ENCODE measurements at places on chromosomes 7 and 10.

- no peak for DNase-seq
These were observed 120.7 kb downstream of the CHN2 start for GRCh38 chr7:29315122-29315891.

DNA sequence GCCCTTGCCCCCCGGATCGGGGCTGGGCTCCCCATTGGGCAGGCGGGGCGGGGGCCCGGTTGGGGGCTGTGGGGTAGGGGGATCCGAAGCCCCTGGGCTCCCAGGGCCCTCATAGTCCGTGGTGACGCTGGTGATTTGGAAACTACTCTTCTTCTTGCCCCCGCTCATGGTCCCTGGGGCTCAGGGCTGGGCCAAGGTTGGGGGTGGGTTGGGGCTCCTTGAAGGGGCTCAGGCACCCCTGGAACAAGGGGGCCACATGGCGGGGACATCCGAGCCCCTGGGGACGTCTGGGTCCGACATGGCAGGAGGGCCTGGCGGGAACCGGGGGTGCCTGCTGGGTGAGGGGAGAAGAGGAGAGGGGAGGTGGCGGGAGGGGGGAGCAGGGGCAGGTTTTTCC lies 1.1 kb downstream of the TSC22D4 start:
- DNase-seq = no peak

DNA sequence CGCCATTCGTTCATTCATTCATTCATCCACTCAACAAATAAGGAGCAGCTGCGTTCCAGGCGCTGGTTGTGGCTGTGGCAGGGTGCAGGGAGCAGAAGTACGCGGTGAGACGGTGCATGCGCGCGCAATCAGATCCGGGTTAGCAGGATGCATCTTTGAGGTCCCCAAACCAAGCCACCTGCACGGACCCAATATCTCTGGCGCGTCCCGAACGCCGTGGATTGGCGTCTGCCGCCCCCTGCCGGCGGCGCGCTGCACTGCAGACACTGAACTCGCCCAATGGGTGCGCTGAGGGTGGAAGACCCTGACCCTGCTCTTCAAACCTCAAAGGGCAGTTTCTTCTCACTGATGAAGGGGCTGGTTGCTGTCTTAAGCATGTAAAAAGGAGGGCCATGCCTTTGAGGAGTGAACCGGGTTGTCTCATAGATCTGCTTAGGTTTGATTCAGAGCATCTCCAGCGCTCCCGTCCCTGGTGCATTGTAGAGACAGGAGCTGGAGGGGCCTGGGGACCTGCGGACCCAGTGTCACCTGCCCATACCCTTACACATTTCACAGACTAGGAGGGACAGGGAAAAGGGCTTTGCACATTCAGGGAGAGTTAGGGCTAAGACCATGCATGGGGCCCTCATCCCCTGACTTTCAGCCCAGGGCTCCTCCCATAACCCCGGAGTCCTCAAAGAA lies 102.5 kb downstream of the RAMP3 start:
- DNase-seq = peak; percentile 79

GRCh38 chr7:137606061-137606674 lies 240.6 kb downstream of the DGKI start:
- DNase-seq = peak; percentile 48

- DNase-seq = no peak
These were observed 19.8 kb downstream of the SLC29A4 start for GRCh38 chr7:5302577-5302976.

GRCh38 chr7:26011039-26011696 lies 140.8 kb upstream of the NFE2L3 start:
- DNase-seq = peak; percentile 38

DNA sequence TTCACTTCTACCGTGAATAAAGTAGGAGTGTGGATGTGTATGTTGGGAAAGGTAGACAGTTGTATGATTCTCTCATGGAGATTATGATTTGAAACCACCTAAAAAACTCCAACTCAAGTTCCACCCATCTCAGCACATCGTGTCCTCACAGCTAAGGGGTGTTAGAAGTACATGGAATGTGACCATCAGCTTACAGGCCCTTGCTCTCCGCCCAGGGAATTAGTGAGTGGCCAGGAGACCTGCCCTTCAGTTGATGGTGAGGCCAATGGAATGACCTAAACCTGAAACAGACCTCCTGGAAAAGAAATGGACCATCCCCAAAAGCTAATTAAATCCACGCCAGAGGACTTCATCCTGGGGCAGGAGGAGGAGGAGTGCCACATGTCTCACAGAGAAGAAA lies 2.1 kb upstream of the WNT2 start:
- DNase-seq = no peak

GRCh38 chr7:82141427-82141826 lies 302.1 kb downstream of the CACNA2D1 start:
- DNase-seq = no peak

DNA sequence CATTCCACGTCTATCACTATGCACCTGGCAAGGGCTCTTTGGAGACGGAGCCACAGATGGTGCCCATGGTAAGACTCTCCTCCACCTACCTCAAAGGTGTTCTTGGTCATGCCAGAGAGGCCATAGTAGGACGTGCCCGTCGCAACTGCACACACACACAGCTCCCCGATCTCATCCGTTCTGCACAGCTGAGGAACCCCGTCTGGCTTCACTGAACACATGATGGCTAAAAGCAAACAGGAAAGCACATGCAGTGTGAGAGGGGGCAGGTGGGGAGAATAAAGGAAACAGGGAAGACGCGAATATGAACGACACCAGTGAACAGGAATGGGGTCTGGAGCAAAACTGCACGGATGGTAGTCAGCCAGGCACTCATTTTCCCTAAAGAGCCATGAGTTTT lies 230.9 kb downstream of the ZMYND11 start:
- no peak for DNase-seq

GRCh38 chr7:96770758-96771157 lies 61.1 kb upstream of the SEM1 start:
- DNase-seq = no peak

DNA sequence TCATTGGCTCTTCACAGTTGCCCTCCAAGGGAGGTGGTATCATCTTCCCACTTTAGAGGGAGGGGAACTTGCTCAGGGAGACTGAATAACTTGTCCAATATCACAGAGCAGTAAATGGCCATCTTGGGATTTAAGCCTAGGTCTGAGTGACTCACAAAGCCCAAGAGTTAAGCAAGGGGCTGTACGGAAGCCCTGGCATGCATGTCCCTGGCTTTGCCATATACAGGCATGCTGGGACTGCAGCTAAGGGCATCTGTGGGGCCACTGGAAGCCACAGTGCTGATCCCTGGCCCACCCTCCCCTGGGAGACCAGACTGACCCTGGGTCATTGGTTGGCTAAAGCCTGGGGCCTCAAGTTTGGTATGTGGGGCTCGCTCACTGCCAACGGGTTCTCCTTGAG lies 3.1 kb downstream of the VSIR start:
- DNase-seq = no peak

DNA sequence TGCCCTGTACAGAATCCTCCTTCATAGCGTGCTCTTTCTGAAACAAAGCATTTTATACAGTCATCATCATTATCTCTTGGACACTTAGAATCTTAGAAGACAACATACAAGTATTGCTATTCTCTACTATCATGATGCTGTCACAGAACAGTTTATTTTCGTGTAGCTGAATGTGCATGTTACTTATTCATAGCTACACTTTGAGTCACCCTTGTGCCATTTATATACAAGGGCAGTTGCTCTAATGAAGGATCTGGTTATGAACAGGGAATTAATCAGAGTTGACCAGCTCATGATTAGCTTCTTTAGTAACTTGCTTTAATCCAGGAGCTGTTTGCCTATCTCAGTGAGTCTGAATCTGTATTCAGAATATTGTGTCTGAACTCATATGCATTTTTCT lies 11.2 kb downstream of the CASP2 start:
- DNase-seq = no peak

- DNase-seq = no peak
These were observed 1.5 kb upstream of the LOXL4 start for GRCh38 chr10:98269435-98269912.

DNA sequence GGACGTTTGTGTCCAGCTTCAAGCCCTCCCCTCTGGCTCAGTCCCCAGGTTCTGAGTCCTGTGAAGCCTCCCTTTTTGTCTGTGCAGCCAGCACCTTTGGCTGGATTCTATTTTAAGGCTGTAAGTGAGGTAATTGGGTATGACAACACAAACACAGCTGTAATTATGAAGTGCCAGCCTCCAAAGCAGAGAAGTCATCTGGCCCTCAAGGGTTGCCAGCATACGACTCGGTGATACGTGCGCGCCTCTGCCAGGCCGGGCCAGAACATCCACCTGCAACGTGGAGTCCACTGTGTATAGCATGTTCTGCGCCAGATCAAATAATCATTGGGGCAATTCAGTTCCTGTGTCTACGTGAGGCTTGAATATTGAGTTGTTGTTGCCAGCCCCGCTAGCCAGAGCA lies 6.7 kb upstream of the FAM180A start:
- no peak for DNase-seq

GRCh38 chr10:7651853-7652470 lies 14.8 kb downstream of the ITIH5 start:
- no peak for DNase-seq

GRCh38 chr7:143884969-143885559 lies 16.9 kb downstream of the TCAF1 start:
- peak; percentile 18 for DNase-seq

- no peak for DNase-seq
These were observed 3.0 kb downstream of the STRIP2 start for GRCh38 chr7:129437190-129437589.

DNA sequence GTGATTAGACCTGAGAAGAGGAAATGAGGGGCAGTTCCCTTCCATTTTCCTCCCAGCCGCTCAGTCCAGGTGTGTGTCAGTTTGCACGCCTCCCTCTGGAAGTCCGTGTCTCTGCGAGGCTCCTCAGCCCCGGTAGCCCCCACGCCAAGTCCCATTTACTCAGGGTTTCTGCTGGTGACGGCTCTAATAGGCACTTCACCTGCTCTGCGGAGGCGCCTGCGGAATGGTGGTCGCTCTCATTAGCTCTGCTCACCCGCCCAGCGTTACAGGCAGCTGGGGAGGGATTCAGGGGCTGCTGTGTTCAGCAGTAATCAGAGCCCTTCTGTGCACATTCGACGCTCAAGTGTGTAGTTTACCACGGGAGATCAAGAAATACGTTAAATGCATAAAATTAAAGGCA lies 179.9 kb downstream of the MGMT start:
- no peak for DNase-seq

DNA sequence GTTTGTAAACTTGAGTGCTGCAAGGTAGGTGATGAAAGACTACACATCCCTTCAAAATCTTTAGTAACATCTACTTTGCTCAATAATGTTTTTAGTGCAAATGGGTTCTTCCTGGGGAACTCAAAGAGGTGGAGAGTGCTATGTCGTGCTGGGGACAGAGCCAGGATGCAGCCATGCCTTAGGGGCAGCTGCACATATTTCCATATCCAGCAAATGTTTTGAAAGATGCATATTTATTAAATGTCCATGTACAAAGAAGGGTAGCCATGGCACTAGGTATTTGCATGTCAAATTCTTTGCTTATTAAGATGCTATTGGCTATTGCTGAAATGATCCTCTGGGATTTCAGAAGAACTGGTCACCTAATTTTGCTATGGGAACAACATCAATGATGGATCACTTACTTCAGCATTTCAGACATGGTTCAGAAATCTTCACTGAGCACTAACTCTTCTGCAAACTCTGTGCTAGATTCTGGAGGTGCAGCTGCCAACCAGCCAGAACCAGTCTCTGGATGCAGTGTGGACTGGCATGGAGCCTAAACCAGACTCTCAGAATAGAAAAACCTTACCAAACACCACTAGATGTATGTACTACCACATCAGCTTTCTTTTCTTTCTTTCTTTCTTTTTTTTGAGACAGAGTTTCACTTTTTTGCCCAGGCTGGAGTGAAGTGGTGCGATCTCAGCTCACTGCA lies 31.7 kb upstream of the DNMBP start:
- peak; percentile 29 for DNase-seq

- DNase-seq = no peak
These were observed 174.7 kb upstream of the RHEB start for GRCh38 chr7:151694441-151694827.

- DNase-seq = peak; percentile 96
These were observed 824 bp downstream of the IFRD1 start for GRCh38 chr7:112450807-112451761.

- DNase-seq = no peak
These were observed 19.1 kb upstream of the GALNT11 start for GRCh38 chr7:152006336-152006735.

DNA sequence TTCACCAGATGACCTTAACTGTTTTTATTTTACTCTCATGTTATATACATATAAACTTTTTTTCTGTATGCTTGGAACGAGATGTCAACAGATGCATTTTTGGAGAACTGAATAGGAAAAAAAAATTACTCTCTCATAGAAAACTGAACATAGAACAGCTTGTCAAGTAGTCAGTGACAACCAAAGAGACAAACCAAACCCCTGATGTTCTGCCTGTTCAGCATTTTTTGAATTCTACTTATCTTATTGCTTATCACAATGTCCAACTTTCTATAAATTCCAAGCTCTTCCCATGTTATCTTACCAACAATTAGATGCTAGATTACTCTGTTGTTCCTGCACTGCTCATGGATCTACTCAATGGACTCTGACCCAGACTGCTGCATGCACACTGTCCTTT lies 95.2 kb downstream of the VPS41 start:
- DNase-seq = no peak

DNA sequence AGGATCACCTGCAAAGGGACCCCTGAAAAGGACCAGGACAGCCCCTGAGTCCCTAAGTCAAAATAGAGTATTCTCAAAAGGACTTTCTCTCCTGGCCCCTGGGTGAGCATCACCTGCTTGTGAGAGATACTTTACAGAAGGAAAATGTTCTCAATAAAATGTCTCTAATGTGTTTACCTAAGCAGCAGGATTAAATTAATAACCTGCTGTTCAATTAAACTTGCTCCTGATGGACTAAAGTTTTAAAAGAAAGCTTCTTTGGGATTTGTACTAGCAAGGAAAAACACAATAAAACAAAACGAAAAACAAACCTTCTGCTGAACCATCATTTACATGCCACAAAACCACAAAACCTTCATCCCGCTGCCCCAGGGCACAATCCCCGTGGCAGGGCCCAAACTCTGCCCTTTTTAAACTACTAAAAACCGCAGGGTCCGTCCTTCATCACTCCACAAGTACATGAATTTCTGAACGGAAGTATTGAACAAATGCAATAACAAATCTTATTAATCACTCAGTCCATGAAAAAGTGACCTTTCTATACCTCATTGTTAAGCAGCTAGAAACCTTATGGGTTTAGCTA lies 197.7 kb downstream of the TCERG1L start:
- no peak for DNase-seq

- no peak for DNase-seq
These were observed 898.6 kb upstream of the POT1 start for GRCh38 chr7:125828153-125828700.

GRCh38 chr7:151351027-151351426 lies 9.4 kb downstream of the NUB1 start:
- DNase-seq = peak; percentile 75

- no peak for DNase-seq
These were observed 274.0 kb downstream of the CSTF2T start for GRCh38 chr10:51425431-51425830.

DNA sequence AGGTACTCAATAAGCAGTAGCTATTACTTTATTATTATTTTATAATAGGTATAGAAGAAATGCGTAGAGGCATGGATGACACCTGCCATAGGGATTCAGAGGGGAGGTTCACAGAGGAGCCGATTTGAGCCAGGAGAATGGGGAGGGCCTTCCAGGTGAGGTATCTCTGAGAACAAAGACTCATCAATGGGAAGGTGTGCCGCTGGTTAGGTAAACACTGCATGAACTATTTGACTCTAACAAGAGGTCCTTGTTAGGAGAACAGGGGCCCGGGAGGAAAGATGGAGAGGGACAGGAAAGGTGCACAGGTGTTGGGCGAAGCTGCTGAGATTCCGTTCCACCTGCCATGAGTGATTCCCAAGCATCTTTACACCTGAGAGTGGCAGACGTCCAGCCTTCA lies 41.8 kb upstream of the TMEM273 start:
- DNase-seq = no peak

Data from GM12865 (cell line).